ENCODE measurements at places on chromosomes 5 and 9.
A peak's percentile ranks its signal among the peaks of the same experiment; 100 is the strongest.

DNA sequence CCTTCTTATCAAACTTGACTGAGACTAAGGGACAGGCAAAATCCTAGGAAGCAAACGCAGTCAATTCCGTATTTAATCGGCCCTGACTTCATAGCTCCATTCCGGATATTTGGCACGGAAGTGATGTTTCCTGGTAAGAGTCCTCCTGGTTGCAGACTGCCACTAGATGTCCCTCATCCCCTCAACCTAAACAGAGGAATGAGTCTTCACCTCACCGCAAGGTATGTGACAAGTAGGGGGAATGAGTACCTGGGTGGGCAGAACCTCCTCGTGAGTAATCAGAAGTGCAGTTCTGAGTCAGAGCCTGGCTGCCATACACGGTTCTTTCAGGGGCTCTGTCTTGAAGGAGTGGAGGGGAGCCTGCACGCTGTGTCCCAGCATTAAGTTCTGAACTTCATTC is 173.6 kb downstream of the MUSK start:
- no peak for DNase-seq

GRCh38 chr5:126610160-126610559 is 9.4 kb downstream of the PHAX start:
- no peak for DNase-seq

GRCh38 chr9:124899845-124900244 is 37.9 kb downstream of the ARPC5L start:
- no peak for DNase-seq

GRCh38 chr9:135156525-135157510 is 69.3 kb downstream of the OLFM1 start:
- DNase-seq: no peak

- no peak for DNase-seq
Observed at GRCh38 chr5:173790177-173790719, 97.9 kb upstream of the CPEB4 start.

GRCh38 chr5:157184117-157184670 is 3.6 kb downstream of the ITK start:
- no peak for DNase-seq

- no peak for DNase-seq
Observed at GRCh38 chr5:10704949-10705621, 55.9 kb downstream of the DAP start.

DNA sequence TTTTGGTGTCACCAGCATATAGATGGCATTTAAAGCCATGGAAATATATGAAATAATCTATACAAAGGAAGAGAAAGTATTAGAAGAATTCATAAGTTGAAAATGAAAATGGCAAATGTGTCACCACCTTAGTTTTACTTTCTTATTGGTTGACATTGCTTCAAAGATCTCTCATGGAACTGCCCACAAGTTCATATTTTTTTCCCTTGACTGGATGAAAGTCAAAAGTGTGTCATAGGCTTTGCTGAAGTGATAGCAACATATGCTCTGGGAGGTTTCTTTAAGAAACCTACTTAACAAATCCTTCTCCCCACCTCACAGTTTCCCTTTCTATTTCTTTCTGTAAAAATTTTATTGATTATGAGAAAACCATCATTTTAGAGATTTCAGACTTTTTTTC is 127.2 kb downstream of the VPS13A start:
- no peak for DNase-seq

DNA sequence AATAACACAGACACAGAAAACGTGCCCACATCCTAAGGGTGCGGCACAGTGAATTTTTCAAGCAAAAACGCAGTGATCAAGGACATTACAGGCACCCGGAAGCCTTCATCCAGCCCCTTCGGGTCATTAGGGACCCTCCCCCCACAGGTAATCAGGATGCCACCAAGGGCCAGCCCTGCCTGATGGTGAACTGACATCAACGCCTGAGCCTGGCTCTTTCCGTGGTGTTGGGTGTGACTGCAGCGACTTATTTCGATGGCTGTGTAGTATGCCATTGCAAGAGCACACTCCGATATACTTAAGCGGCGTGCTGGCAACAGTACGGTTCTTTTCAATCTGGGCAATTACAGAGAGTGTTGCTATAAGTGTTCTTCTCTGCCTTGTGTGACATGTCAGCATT is 310.0 kb upstream of the IRX1 start:
- DNase-seq: no peak

GRCh38 chr5:34675857-34676256 is 19.7 kb downstream of the RAI14 start:
- no peak for DNase-seq

DNA sequence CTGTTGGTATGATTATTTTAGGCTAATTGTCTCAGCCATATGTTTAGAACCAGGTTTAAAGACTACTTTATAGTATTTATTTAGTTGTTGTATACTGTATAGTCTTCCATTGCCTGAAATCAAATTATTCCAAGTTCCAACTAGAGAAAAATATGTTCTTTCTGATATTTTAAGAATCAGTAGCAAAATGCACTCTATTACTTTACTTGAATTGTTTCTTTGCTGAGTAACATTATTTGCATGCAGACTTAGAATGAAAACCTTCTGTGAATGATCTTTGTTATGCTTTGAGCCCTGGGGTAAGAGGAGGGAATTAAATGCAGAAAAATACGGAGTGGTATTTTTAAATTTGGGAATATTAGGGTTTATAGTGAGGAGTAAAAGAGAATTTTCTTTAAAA is 47.9 kb downstream of the MEGF10 start:
- no peak for DNase-seq

DNA sequence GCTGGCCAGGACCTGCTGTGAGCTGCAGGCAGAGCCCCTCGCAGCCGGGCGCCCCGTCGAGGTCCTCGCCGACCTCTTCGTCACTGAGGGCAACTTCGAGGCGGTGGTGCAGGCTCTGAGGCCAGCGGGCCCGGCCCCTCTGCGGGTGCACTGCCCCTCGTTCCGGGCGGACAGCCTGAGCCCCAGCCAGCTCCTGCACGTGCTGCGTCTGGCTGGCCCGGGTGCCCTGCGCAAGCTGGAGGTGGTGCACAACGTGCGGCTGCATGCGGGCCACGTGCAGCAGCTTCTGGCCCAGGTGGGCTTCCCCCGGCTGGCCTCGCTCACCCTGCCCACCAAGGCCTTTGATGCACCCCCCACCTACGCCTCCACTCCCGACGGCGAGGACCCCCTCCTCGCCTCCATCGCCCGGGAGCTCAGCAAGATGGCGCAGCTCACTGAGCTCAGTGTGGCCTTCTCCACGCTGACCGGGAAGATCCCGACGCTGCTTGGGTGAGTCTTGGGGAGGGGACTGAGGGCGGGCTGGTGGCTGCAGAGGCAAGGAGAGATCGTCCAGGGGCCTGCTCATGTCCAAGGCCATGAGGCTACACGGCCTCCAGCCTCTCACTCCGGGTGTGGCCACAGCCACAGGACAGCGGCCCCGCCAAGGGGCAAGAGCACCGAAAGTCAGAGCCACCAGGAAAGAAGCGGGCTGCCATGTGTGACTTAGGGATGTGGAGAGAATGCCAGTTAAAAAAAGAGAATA is 825 bp downstream of the LRRC14B start:
- DNase-seq: no peak

DNA sequence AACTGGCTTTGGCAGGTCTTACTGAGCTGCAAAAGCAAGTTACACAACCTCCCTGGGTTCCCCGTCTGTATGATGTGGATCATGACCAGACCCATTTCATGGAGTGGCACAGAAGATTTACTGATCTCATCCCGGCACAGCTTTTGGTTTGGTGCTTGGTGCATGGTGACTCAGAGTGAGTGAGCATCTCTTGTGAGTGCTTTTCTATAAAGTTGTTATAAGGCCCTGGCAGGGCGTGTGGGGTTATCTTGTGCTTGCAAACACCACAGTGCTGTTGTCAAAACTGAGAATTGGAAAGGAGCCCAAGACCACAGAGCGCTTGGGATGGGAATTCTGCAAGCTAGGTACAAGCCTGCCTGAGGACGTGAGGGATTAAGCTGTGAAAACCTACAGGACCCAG is 425.2 kb downstream of the GADD45G start:
- DNase-seq: no peak

DNA sequence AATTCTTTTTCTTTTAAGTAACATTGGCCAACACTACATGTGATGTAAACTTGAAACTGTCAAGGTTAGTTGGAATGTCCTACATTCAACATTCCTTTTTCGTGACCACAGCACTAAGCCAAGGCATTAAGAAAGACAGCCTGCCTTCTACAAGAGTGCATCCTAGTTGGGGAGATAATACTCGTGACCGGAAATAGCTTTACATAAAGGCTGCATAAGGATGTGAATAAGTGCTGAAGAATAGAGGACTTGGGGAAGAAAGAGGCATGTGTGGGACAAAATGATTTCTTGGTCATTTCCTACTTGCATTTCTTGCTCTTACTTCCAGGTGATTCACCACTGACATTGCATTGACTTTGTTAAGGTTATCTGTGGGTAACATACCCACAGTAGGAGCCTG is 282.0 kb downstream of the DMRT2 start:
- no peak for DNase-seq

DNA sequence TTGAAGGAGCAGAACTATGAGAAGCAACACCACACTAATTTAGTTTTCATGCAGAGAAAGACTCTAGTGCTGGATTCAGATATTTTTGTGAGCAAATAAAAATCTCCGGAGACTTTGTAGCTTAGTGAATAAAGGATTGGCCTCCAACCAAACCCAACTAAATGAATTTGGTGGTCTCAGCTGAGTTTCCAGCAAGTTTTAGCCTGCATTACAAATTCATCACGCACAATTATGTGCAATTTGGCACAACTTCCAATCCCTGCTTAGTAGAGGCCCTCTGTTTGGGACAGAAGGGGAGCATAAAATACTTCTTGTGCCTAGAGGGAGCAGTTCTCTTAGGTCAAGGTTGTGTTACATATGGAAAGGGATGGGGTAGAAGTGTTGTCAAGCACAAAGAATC is 112.3 kb upstream of the ADAMTSL1 start:
- no peak for DNase-seq

DNA sequence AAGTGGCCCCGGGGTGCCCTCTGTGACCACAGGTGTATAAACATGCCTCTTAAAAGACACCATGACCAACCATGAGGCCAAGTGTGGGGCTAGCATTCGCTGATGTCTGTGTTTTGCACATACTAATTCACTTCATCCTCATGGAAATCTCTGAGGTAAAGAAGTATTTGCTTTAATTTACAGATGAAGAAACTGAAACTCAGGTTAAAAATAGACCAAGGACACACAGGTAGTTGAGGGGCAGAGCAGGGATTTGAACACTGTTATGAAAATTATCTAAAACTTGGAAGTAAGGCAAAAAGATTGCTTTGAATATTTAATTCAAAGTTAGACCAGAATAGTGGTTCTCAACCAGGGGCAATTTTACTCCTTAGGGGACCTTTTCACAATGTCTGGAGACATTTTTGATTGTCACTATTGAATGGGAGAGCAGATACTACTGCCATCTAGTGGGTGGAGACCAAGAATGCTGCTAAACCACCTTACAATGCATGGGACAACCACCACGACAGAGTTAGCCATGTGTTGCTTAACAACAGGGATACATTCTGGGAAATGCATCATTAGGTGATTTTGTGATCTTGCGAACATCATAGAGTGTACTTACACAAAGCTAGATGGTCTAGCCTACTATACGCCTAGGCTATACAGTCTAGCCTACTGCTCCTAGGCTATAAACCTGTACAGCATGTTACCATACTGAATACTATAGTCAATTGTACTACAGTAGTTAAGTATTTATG is 8.0 kb upstream of the FXN start:
- no peak for DNase-seq

GRCh38 chr5:169978714-169979113 is 1.6 kb downstream of the INSYN2B start:
- no peak for DNase-seq

- no peak for DNase-seq
Observed at GRCh38 chr9:136241542-136241941, 4.1 kb downstream of the QSOX2 start.

GRCh38 chr5:1510151-1510561 is 13.6 kb downstream of the LPCAT1 start:
- no peak for DNase-seq

GRCh38 chr5:76582230-76583162 is 40.7 kb downstream of the F2RL2 start:
- no peak for DNase-seq

DNA sequence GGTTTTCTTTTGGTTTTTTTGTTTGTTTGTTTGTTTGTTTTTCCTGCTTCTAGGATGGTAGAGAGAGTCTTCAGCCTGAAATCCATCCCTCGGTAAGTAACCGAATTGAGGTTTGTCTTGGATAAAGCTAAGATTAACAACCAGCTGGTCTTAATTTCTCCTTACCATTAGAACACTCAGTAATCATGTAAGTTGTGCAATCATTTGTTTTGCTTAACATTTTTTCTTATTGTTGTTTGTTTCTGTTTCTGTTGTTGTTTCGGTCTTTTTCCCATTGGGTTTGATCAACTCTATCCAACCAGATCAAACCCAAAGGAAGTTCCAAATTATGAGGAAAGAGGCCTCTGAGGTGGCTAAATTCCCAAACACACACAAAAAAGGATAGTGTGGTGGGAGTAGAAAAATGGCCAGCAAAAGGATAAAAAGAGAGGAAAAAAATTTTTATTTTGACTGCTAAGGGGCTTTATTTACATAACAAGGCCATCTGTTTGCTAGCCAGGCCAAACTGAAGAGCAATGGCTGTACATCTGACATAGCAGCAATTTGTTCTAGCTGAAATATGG is 49.6 kb upstream of the ANKRD31 start:
- DNase-seq: no peak

- DNase-seq: no peak
Observed at GRCh38 chr9:108209132-108209685, 646.6 kb downstream of the ACTL7B start.

DNA sequence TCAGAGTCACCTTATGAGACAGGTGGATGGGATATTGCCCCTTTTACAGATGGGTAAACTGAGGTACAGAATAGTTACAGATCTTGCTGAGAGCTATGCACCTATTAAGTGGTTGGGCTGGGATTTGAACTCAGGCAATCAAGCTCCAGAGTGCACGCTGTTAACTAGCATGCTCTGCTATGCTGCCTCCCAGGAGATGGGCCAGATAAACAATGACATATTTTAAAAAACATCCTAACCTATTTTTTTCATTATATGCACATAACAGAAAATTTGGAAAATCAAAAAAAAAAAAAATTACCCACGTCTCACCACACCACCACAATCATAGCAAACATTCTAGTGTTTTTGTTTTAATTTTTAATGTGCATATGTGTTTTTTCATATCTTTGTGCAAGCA is 123.4 kb upstream of the STC2 start:
- no peak for DNase-seq

GRCh38 chr9:98807070-98807813 is at the start of gene GALNT12:
TSS of gene GALNT12 (plus strand) at chr9:98807670. CDS start at chr9:98807699, 29 bp downstream.
- peak; percentile 58 for DNase-seq

- DNase-seq: no peak
Observed at GRCh38 chr9:68515326-68516017, 25.2 kb downstream of the TMEM252 start.

DNA sequence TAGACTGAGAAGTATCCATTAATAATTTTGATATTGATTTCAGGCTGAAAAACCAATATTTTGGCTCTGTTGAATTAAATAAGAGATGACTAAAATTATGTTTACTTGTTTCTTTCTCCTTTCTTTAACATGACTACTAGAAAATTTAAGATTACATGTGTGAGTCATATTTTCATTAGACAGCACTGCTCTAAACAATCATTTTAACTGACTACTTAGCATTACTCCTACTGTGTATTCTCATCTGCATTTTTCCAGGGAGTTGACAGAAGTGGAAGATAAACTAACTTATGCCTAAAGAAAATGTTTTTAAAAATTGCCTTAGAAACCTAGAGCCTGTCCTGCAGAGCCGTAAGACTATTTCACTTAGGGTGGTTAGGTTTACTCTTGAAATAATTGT is 29.1 kb downstream of the TNC start:
- no peak for DNase-seq

- no peak for DNase-seq
Observed at GRCh38 chr5:60578315-60578714, 121.7 kb downstream of the DEPDC1B start.

Data from activated naive CD4-positive, alpha-beta T cell (primary cell).